ENCODE measurements at places on chromosomes 2 and 18. TPM values are rescaled to one million over a fixed set of nuclear protein-coding genes. Genes with fewer than 3 reads are reported as not detected.

- no peak for DNase-seq
Measured at GRCh38 chr18:61699397-61700110, 193.3 kb downstream of the RNF152 start.

GRCh38 chr2:40041422-40042382 is 262.6 kb upstream of the THUMPD2 start:
- DNase-seq = no peak

- DNase-seq = no peak
Measured at GRCh38 chr18:38496222-38496793, 930.7 kb upstream of the CELF4 start.

DNA sequence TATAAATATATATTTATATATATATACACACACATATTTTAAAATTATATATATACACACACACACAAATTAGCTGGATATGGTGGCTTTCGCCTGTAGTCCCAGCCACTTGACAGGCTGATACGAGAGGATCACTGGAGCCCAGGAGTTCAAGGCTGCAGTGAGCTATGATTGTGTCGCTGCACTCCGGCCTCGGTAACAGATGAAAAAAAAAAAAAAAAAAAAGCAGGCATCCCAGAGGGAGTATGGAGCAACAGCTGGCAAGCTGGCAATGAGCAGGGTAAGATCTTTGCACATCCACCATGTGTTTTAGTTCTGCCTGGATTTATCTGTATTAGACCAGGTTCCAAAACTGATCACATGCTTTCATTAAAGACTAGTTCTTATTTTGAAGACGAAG is 170.1 kb downstream of the MAP2 start:
- DNase-seq = no peak

DNA sequence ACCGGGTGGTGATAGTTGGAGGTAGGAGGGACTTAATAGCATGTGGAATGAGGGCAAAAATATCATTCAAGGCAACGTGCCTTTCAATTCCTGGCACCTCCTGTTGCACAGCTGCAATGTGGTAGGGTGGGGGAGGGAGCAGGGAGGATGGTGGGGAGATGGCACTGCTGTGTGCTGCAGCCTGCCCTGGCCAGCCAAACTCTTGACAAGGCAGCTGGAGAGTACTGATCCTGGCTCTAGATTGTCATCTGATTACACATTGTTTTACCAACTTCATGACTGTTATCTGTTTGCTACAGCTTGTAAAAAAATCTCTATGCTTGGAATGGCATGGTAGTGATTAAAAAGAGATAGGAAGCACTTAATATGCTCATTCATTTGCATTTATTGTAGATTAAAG is 47.7 kb downstream of the PLCL1 start:
- DNase-seq = peak; percentile 8

GRCh38 chr2:237662671-237663093 is 35.3 kb downstream of the LRRFIP1 start:
- peak; percentile 84 for DNase-seq

GRCh38 chr2:122422384-122422991 is 667.0 kb downstream of the TSN start:
- DNase-seq = no peak

GRCh38 chr18:45775241-45775676 is 50.2 kb upstream of the SIGLEC15 start:
- peak; percentile 78 for DNase-seq

- DNase-seq = no peak
Measured at GRCh38 chr18:63158012-63158631, 161.4 kb downstream of the BCL2 start.

DNA sequence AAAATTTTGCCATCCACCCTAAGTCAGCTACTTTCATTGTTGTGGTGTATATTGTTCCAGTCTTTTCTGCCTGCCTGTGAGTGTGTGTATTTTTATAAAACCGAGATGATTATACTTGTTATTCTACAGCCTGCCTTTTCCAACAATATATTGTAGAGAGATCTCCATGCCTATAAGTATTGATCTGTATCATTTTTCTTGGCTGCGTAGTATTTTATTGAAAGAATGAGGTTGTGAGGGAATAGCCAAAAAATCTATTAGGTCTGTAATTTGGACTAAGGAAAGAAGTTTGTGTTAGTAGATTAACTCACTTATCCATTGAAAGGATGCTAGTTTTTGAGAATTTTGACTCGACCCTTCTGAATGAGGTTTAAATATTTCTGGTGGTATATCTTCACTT is 34.9 kb downstream of the PPM1B start:
- no peak for DNase-seq

DNA sequence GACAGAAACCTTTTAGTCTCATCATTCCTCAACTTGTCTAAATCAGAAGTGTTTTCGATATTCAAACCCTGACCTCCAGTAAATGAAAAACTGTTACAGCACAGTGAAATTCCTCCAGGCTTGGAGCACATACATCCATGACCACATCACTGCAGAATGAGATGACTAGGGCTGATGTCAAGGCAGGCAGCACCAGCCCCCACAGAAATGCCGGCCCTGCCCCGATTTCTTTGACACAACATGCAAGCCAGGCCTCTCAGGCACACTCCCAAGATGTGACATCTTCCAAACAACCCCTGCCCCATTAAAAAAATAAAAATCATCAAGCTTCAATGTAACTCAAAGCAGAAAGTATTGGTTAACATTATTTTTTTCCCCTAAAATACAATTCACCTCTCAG is 103.3 kb downstream of the CTAGE1 start:
- no peak for DNase-seq

GRCh38 chr18:34921811-34922385 is 119.3 kb upstream of the MAPRE2 start:
- DNase-seq = no peak

GRCh38 chr2:86786001-86786536 is 4.6 kb downstream of the CD8A start:
- DNase-seq = no peak

DNA sequence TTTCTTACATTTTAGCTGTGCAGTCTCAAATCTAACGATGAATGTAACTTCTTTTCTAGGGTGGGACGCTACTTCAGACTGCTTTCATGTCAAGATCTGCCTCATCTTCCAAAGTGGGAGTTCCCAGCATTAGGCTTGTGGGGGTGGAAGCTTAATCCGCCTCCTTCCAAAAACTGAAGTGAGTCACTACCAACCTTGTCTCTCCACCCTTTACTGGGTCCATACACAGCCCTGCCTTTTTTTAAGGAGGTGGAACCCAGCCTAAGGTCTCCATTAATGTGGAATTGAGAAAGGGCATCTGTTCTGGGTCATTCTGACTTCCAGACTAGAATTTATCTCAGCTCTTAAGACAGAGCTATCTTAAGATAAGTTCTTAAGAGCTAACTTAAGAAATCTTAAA is 42.0 kb upstream of the NFE2L2 start:
- DNase-seq = no peak

- no peak for DNase-seq
Measured at GRCh38 chr2:180970016-180970415, 10.4 kb upstream of the UBE2E3 start.

- DNase-seq = no peak
Measured at GRCh38 chr2:29420464-29420863, 305.2 kb downstream of the CLIP4 start.

DNA sequence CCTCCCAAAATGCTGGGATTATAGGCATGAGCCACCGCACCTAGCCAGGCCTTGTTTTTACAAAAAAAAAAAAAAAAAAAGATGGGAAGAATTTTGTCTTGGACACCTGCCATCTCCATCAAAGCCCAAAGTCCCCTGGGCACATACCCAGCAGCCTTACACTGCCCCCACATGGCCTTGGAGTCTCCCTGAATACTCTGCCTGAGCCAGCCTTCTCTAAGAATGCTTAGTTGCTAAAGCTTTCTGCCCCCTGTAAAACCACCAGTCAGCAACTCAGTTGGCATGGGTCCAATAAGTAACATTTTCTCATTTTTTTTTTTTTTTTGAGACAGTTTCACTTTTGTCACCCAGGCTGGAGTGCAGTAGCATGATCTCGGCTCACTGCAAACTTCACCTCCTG is 40.6 kb downstream of the SPC25 start:
- DNase-seq = peak; percentile 39

DNA sequence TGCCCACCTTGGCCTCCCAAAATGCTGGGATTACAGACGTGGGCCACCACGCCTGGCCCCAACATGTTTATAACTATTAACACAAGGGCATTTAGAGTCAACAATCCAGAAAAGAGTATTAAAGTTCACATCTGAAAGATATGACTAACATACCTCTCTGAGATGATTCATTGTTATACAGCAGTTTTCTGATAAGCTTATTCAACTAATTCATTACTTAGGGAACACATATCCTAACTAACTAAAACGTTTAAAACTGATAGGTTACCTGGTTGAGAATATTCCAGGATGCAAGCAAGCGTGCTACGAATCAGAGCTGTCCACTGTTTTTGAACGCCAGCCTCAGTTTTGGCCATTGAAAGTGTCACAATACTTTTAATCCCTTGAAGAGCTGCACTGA is 34.0 kb upstream of the STRN start:
- DNase-seq = no peak

DNA sequence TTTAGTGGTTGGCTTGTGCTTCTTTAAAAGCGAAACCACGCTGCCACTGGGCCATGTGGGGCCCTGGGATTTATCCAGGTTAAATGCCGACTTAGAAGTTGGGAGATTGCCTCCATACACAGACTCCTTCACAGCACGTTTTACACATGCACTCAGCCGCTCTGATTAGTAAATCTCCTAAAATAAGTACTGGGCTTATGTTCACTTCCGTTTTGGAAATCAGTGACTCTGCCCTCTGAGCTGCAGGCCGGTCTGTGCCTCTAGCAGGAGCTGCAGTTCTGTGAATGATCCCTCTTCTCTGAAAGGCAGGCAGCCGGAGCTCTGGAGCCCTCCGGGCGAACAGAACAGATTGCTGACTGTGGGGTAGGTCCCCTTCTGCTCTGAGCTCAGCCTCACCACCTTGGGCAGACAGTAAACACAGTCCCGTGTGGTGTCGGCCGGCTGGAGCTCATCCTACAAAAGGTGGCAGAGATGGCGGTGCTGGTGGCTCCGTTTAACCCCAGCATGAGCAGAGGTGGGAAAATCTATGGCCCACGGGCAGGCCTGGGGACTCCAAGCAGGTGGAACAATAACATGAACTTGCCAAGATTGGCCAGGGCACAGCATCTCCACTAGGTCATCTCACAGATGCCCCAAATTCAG is 9.8 kb upstream of the RAB17 start:
- peak; percentile 52 for DNase-seq

The ERBB4 gene
- total RNA-seq = 8.9 TPM

The PLCD4 gene
- 0.82 TPM for total RNA-seq

The MARCO gene
- 3.8 TPM for total RNA-seq

The NEUROD1 gene
- total RNA-seq = not detected

The CD207 gene
- not detected for total RNA-seq

The CLASP1 gene
- total RNA-seq = 90.6 TPM

The NOL4 gene
- not detected for total RNA-seq

The SPHKAP gene
- total RNA-seq = 101 TPM

The PRKAG3 gene
- total RNA-seq = not detected

Measured in heart right ventricle (tissue), 16 donors.